Right lung (tissue), 10 donors: ENCODE measurements at places on chromosomes 2 and 18. TPM values are rescaled to one million over a fixed set of nuclear protein-coding genes. Genes with fewer than 3 reads are reported as not detected.

Gene GPBAR1
- polyA plus RNA-seq, result 1.3 TPM

Gene SCN3A
- polyA plus RNA-seq, result 1.7 TPM

Gene DYNAP
- polyA plus RNA-seq, result not detected

Gene LIMS4
- polyA plus RNA-seq, result 2.3 TPM

Gene FNDC4
- 17.1 TPM for polyA plus RNA-seq

Gene CFAP53
- polyA plus RNA-seq, result 2.1 TPM

Gene ATP8B1
- polyA plus RNA-seq, result 19.6 TPM

Gene ACADL
- 25.7 TPM for polyA plus RNA-seq

Gene UPP2
- polyA plus RNA-seq, result 0.29 TPM

Gene ASNSD1
- 53.9 TPM for polyA plus RNA-seq

Gene MATN3
- 12.3 TPM for polyA plus RNA-seq

Gene GALNT14
- 5.6 TPM for polyA plus RNA-seq

Gene VWC2L
- polyA plus RNA-seq, result not detected

Gene MYO5B
- polyA plus RNA-seq, result 13.0 TPM

Gene SEC11C
- 108 TPM for polyA plus RNA-seq

Gene AGFG1
- 62.0 TPM for polyA plus RNA-seq

Gene EFEMP1
- polyA plus RNA-seq, result 138 TPM

Gene SCG2
- polyA plus RNA-seq, result 1.3 TPM

Gene REG3A
- polyA plus RNA-seq, result not detected

Gene ASB18
- polyA plus RNA-seq, result not detected
